ENCODE measurements at places on chromosomes 4 and X.

DNA sequence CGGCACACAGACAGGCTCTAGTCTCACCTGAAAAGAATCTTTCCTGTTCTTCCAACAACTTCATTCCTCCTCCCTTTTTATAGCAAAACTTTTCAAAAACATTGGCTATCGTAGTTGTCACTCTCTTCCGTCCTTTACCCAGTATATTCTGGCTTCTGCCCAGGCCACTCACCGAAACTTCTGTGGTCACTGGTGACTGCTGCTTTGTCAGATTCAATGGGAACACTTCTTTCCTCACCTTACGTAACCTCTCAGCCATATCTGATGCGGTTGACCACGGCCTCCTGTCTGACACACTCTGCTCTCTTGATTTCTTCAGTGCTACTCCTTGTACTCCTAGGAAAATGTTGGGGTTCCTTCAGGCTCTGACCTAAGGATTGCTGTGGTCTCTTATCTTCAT is 9.2 kb upstream of the RNF150 start:
- DNase-seq, result no peak

DNA sequence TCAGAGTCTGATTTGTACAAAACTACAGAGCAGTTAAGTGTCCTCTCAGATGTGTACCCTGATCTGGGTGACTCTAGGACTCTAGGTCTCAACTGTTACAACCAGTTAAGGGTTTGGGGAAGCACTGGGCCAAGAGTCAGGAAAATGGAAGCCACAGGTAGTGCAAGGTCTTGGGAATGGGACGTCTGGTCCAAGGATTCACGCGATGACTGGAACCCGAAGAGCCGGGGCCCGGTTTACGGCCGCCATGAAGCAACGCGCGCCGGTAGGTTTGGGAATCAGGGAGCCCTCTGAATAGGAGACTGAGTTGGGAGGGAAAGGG is 321 bp upstream of the HPRT1 start:
- peak; percentile 72 for DNase-seq

GRCh38 chr4:126916049-126916625 is 716.6 kb upstream of the INTU start:
- no peak for DNase-seq

GRCh38 chrX:21885568-21885967 is 29.8 kb downstream of the YY2 start:
- DNase-seq, result no peak

DNA sequence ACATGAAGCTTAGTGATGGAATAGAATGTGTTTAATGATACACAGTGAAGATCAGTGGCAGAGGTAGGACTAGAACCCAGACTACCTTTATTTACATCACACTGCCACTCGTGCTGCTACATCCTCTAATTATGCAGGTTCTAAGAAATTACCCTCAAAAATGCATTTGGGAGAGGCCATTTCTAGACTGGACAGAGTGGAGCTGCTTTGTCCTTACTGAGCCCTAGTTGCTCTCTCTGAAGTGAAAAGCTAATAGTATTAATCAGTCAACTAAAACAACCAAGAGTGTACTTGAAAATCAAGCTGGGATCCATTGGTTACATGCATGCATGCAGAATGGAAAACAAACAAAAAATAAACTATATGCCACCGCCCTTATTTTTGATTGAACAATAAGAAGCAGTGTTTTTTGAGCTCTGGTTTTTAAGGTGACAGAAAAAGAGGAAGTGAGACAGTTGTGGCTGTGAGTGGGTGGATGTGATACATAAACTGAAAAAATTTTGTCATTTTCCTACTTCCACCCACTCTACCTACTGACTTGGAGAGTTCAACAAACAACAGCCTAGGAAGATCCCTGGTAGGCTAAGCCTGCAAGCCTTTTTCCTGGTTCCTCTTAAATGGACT is 6.8 kb upstream of the VSIG4 start:
- no peak for DNase-seq

- DNase-seq, result no peak
Measured at GRCh38 chrX:26651755-26652154, 435.8 kb downstream of the MAGEB5 start.

DNA sequence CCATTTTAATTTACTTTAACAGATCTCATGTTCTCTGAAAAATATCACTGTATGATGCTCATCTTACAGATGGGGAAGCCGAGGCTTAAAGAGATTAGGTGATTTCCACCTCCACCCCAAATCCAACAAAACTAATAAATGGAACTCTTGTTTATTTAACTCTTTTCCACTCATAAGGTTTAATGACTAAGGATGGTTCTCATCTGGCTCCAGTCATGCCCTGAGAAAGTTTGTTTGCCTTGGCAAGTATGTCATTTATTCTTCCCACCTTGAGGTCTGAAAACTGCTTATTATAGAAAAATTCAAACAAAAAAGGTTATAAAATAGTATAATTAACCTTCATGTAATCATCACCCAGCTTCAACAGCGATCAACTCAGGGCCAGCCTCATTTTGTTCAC is 56.3 kb downstream of the PPEF2 start:
- DNase-seq, result no peak

DNA sequence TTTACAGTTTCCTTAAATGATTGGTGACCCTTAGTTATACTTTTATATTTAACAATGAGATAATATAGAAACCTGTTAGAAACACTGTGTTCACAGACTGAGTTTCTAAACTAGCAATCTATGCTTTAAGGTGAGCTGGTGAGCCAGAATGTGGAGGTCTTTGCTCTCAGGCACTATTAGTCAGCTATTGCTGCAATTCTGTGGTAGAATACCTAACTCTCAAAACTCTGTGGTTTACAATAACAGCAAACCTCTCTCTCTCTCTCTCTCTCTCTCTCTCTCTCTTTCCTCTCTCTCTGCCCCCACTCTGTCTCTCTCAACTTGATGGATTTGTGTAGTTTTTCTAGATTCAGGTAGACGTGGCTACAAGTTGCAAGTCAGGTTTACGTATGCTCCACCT is 17.6 kb upstream of the LCORL start:
- DNase-seq, result no peak

- DNase-seq, result no peak
Measured at GRCh38 chr4:167031534-167032156, 202.6 kb downstream of the SPOCK3 start.

- DNase-seq, result no peak
Measured at GRCh38 chr4:17064959-17065358, 166.5 kb upstream of the LDB2 start.

DNA sequence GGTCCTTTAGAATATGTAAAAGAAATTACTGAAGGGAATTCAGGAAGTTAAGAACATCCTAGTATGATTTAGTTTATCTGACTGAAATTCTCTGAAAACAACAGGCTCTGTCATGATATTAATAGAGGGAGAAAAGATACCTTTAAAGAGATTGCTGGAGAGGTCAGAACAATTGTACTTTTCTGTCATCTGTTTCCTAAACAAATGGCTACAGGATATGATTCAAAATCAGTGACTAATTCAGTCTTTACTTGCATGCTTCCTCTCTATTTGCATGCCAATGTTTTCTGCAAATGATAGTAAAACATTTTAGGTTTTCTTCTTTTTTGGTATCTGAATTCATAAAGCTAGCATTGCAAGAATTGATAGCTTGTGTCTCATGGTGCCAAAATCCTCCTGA is 616.7 kb upstream of the PCDH7 start:
- DNase-seq, result no peak

GRCh38 chr4:81397635-81398034 is 74.1 kb downstream of the RASGEF1B start:
- no peak for DNase-seq

GRCh38 chrX:15497865-15498264 is 2.7 kb upstream of the BMX start:
- peak; percentile 15 for DNase-seq

- no peak for DNase-seq
Measured at GRCh38 chr4:80081566-80081965, 8.5 kb upstream of the ANTXR2 start.

- no peak for DNase-seq
Measured at GRCh38 chrX:131752493-131753198, 208.8 kb downstream of the OR13H1 start.

DNA sequence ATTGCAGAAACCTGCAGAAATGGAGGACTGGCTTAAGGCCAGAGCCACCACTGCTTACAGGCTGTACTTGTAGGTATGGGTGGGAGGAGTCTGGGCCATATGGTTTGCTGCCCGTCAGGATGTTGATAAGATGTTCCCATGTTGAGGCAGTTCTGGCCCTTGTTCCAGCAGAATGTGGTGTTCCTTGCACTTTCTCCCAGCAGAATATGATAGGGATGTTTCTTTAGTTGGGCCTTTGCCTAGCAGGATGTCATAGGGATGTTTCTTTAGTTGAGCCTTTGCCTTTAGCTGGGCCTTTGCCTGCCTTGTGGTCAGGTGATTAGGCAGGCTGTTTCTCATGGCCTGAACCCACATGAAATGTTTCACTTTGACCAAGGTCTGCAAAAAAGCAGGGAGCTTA is 139.1 kb upstream of the PAQR3 start:
- DNase-seq, result no peak

- DNase-seq, result no peak
Measured at GRCh38 chr4:89009761-89010369, 47.1 kb downstream of the FAM13A start.

DNA sequence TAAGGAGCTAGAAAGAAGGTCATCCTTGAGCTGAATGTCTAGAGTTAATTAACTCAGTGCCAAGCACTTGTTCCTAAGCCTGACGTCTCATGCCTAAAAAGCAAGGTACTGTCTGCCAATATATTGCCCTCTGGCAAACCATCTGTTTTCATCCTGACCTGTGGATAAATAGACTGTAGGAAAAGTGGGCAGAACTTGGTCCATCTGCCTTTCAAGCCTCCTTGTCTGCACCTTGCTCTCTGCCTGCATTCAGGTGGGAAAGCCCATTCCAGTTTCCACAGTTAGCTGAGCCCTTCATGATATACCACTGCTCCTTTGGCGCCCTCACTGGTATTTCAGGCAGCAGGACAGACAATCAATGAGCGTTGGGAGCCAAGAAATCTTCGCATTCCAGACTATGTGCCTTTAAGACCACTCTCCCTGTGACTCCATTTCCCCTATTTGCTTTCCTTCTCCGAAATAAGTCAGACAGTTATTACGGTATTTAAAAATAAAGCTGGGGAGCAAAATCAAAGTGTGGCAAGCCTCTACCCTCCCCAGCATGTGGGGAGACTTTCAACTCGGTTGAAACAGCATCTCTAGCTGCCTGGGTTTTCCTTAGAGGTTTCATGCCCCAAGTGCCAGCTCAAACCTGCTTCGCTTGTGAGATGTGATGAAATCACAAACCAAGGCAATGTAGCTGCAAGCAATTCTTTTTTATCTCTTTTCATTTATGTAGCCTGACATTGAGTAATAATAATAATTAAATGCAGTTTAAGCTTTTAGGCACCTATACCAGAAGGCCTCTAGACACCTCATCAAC is 2.5 kb upstream of the CCDC149 start:
- DNase-seq, result no peak

DNA sequence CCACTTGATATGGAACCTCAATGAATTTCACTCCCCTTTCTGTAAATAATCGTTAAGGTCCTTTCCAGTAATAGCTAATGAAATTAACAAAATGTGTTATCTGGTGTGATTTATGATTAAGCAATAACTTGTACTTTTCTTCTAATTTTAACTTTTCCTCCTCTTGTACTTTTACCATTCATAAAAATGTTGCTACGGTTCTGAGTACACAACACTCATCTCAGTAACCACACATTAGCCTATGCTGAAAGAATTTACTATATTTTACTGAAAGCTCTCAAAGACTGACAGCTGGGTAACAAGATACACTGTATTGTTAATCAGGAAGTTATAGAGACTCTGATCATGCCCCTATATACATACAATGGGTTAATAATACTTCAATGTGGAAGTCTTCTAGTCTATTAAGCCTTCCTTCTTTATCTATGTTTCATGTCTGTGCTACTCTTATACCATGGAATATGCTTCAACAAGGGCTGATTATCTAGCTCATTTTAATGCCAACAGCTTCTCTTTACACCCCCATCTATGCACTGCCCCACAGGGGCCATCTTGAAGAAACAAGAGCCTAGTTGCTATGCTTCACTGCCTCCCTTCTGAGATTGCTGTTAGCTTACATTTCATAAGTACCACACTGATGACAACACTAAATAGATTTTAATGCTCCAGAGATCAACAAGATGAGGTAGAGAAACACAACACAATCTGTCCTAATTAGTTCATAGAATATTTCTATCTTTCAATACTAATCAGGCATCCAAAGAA is 39.1 kb downstream of the LAMP2 start:
- DNase-seq, result no peak

GRCh38 chr4:16627999-16628398 is 270.4 kb downstream of the LDB2 start:
- no peak for DNase-seq

DNA sequence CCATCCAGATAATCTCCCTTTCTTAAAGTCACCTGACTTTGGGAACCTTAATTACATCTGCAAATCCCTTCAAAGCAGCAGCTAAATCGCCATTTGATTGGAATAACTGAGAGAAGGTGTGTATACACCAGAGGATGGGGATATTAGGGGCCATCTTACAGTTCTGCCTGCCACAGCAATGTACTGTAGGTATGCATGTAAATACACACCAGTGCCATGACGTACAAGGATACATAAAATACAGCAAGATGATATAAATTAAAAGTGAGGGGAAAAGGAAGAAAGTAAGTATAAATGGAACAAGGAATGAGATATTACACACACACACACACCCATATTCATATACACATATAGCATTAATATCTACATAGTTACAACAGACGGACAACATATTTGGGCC is 81.2 kb downstream of the CBR4 start:
- no peak for DNase-seq

DNA sequence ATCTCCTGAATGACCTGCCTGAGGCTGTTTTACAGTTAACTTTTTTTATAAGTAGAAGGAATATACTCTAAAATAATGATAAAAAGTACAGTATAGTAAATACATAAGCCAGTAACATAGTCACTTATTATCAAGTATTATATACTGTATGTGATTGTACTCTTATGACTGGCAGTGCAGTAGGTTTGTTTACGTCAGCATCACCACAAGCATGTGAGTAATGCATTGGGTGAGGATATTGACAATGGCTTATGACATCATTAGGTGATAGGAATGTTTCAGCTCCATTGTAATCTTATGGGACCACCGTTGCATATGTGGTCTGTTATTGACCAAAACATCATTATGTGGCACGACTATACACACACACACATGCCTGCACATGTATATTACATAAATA is 20.5 kb downstream of the NUDT9 start:
- no peak for DNase-seq

GRCh38 chr4:154757713-154758112 is 13.9 kb downstream of the LRAT start:
- no peak for DNase-seq

- DNase-seq, result no peak
Measured at GRCh38 chrX:19556202-19556601, 40.9 kb upstream of the MAP3K15 start.

Data from right kidney (tissue), 9 donors.